ENCODE measurements at places on chromosomes 6 and 20. TPM values are rescaled to one million over a fixed set of nuclear protein-coding genes. Genes with fewer than 3 reads are reported as not detected.
A peak's percentile ranks its signal among the peaks of the same experiment; 100 is the strongest.

The C6orf118 gene
- total RNA-seq, result 2.8 TPM

The DYNLT2 gene
- total RNA-seq, result 3.0 TPM

The TPBG gene
- 29.3 TPM for total RNA-seq

The HSPA12B gene
- 19.7 TPM for total RNA-seq

The AGPAT4 gene
- total RNA-seq, result 2.9 TPM

- DNase-seq, result no peak
These were observed 6.0 kb upstream of the TRIM26 start for GRCh38 chr6:30219244-30219643.

DNA sequence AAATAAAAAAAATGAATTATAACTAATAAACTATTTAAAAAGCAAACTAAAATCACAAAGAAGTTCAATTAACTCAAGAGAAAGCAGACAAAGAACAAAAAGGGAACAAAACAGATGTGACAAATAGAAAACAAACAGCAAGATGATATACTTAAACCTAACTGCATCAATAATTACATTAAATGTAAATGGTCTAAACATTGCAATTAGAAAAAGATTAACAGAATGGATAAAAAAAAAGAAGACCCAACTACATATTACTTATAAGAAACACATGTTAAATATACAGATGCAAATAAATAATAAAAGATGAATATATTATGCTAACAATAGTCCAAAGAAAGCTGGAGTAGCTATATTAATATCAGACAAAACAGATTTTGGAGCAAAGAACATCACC, 35.1 kb upstream of the RAB22A start:
- DNase-seq, result no peak

DNA sequence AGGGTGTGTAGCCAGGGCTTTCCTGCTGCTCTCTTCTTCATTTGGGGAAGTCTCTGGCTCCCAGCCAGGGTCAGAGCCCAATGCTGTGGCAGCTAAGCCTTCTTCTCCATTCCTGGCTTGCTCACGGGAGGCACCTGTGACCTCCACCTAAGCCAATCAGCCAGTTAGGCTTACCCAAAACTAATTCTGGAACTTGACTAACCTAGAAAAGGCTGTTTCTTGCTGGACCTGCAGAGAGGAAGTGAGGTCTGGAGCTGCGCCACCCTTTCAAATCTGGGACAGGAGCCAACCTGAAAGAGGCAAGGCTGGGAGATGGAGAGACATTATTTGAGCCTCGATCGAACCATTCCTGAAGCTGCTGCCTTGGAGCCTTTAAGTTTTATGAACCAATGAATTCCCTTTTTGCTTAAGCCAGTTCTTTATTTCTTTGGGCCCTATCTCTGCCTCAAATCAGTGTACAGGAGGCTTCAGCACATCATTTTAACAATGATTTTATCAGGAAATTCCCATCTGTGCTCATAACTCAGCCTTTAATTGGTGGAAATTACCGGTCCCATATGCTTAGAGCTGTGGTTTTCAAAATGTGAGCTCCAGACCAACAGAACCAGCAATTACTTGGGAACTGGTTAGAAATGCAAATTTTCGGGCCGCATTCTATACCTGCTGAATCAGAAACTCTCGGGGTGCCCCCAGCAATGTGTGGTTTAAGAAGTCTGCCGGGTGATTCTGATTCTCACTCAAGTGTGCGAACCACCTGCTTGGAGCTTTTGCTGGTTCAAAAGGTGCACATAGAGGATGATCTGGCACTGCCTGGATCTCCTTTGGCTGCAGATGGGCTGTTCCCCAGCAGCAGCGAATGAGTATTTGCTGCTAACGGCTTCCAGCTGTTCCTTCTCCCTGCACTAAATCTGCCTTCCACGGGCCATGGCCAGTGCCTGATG, 97.4 kb upstream of the RNF24 start:
- peak; percentile 32 for DNase-seq

DNA sequence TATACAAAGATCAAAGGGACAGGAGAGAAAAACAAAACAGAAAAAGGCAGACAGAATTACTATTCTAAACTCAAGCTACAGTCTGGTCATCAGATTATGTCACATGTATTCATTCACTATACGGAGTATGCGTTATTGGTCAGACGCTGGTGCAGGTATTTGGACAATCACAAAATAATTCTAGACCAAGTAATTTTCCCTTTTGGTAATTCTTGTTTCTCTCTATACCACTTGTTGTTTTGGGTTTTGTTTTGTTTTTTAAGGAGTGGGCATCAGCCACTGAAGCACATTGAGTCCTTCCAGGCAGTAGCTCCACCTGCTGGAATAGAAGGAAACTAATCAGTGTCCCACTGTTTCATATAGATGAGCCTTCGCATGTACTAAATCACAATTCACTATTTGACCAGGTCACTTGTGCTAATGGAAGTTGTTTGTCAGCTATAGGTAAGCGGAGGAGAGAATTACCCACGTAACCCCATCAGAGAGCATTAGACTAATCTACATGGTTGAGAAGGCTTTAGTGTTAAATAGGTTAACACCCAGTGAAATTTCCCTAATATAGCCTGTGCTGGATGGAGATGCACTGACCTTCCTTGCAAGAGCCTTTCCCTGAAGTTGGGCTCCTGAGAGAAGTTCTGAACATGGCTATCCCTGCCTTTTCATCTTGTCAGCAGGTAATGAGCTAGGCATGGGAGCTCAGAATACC, 77.9 kb downstream of the TNFAIP3 start:
- peak; percentile 21 for DNase-seq

- no peak for DNase-seq
These were observed 154.6 kb upstream of the SOX4 start for GRCh38 chr6:21438986-21439352.

GRCh38 chr20:19079536-19080299, 132.7 kb upstream of the SLC24A3 start:
- DNase-seq, result no peak

GRCh38 chr20:10007747-10008146, 27.0 kb upstream of the ANKEF1 start:
- DNase-seq, result no peak
